ENCODE measurements at places on chromosomes 1 and 21.

- DNase-seq = no peak
Observed at GRCh38 chr1:24421502-24421901, 5.9 kb downstream of the NIPAL3 start.

DNA sequence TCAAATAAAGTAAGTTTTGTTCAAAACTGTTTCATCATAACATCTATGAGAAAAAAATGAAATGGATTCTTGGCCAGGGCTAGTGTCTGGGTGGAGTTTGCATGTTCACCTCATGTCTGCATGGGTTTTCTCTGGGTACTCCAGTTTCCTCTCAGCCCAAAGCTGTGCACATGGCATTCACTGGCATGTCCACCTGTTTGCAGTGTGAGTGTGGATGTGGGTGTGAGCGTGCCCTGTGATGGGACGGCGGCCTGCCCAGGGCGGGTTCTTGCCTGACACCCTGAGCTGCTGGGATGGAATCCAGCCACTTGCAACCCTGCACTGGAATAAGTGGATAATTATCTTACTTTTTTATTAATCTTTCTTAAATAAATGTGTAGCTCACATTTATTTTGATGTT lies 185.5 kb downstream of the RYR2 start:
- DNase-seq = no peak

- no peak for DNase-seq
Observed at GRCh38 chr1:51551081-51551480, 32.0 kb upstream of the EPS15 start.

GRCh38 chr1:182217967-182218366 lies 156.5 kb upstream of the ZNF648 start:
- DNase-seq = no peak

GRCh38 chr1:155008015-155008941 lies 5.7 kb downstream of the ZBTB7B start:
- no peak for DNase-seq

GRCh38 chr1:78043436-78043835 lies 2.3 kb upstream of the GIPC2 start:
- no peak for DNase-seq

DNA sequence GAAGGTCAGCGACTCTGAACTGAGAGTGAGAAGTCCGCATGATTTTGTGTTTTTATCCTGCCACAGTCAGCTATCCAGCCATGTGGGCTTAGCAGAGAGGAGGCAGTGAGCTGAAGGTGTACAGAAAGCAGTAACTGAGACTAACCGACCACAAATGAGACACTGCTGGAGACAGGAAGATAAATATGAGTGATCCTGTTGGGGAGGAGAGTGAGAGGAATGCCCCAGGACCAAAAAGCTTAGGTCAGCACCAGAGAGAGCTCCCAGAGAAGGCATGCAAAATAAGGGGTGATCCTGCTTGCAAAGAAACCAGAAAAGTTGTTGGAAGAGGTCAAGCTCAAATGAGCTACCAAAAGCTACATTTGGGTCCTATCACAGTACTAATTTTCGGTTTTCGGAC lies 63.7 kb downstream of the HLCS start:
- no peak for DNase-seq

DNA sequence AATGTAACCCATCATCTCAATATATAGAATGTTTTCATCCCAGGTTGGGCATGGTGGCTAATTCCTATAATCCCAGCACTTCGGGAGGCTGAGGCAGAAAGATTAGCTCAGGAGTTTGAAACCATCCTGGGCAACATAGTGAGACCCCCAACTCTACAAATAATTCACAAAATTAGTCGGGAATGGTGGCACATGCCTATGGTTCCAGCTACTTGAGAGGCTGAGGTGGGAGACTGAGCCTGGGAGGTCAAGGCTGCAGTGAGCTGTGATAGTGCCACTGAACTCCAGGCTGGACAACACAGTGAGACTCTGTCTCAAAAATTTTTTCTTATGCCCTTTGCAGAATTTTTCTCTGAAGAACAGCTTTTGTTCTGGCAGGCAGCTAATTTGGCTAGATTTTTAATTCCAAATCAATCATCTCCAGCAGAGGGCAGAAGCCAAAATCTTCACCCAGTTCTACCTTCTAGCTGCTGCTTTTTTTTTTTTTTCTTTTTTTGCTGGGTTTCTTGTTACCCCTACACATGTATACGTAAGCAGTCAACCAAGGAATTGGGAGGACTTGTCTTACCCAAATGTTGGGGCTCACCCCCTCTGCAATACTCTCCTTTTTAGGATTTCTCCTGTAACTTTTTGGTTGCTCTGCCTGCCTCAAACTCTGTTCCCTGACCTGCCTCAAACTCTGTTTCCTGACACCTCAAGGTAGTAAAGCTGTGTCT lies 2.7 kb upstream of the RAD54L start:
- no peak for DNase-seq

- DNase-seq = no peak
Observed at GRCh38 chr1:92218559-92218958, 844 bp downstream of the C1orf146 start.

DNA sequence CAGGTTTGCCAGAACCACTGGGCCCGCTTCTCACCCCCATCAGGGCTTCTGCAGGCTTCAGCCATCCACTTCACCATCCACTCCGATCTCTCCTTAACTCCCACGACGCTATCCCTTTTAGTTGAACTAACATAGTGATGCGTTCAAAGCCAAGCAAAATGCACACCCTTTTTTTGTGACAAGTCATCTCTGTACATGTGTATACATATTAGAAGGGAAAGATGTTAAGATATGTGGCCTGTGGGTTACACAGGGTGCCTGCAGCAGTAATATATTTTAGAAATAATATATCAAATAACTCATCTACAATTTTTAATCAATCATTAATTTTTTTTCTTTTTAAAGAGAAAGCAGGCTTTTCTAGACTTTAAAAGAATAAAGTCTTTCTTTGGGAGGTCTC lies 114.6 kb downstream of the NBPF12 start:
- DNase-seq = no peak

GRCh38 chr1:160863774-160864131 lies 1.1 kb upstream of the CD244 start:
- DNase-seq = no peak

DNA sequence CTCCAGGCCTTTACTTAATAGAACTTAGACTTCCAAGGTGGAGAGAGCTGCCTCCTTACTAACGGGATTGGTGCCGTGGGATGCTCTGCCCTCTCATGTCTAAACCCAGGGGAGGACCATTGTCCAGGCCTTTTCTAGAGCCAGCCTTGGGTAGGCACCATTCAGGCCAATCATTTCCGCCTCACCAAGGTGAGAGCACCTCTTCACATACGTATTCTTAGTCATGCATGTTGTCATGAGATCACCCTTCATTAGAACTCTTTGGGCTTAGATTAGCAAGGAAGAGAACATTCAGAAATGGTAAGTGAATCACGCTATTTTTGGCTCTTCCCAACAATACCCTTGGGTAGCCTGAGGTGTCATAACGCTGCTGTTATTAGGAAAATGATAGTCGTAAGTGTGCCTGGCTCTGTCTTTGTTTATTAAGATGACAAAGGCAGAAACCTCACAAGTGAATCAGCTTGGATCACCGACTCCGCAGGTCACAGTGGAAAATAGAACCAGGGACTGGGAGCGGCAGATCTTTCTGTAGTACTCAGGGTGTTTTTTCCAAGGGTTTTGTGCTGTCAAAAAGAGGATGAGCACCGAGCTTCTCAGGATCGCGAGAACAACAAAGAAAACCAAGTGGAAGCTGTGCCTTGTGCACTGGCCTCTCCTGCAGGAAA lies 55.0 kb downstream of the HUNK start:
- DNase-seq = no peak

DNA sequence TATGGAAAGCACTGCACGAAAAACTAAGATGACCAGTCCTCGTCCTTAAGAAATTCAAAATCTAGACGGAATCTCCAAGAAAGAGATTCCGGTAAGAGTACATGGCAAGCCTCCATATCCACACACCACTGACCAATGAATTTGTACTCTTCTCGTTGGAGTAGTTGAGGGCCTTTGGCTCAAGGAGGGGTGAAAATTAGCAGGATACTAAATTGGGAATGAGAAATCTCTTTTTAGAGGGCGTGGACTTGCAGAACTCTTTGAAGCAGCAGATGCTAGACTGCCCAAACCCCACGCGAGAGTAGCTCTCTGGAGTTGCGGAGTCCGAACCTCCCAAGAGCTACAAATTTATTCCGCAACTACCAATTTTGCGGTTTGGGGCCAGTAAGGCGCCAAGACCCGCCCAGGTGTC lies 872 bp upstream of the PPP2R5A start:
- no peak for DNase-seq

GRCh38 chr1:17922833-17923232 lies 167.7 kb downstream of the ACTL8 start:
- no peak for DNase-seq

- DNase-seq = no peak
Observed at GRCh38 chr1:35173909-35174540, 18.9 kb downstream of the SFPQ start.

DNA sequence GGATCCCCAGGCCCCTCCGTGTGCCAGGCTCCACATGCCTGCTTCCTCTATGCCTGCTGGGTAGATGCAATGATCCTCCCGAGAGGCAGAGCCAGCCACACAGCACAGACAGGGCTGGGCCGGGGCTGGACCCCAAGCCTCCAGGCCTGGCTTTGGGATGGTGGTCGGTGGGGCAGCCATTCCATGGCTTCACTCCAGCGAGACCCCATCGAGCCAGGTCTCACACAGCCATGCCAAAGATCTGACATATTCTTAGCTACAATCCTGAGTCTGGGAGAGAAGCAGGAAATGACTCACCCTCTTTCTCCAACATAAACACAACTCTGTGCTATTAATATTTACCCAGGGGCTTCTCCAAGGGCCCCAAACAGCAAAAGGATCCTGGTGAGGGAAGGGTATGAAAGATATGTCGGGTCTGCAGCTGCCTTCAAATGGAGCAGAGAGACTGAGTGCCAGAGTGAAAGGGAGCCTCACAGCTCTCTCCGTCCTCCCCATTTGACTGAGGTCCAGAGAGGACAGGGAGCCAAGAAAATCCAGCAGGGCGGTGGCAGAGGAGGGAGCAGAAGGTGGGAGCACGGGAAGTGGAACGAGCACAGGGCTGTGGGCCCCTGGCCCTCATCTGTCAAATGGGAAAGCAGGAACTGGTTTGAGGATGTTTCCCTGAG lies 639.5 kb downstream of the MATN1 start:
- DNase-seq = no peak

DNA sequence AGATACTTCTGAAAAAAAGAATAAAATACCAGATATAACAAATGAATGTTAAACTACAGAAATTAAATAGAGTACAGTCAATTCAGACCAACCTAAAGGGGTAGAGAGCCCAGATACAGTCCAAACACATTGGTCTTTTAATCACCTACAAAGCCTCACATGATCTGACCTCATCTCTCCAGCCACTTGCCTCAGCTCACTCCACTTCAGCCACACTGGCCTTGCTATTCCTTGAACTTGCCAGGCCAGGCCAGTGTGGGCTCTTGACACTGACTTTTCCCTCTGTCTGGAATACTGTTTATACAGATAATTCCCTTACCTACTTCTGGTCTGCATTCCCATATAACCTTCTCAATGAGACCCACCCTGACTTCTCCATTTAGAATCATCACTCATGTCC lies 17.0 kb upstream of the PPIE start:
- no peak for DNase-seq

DNA sequence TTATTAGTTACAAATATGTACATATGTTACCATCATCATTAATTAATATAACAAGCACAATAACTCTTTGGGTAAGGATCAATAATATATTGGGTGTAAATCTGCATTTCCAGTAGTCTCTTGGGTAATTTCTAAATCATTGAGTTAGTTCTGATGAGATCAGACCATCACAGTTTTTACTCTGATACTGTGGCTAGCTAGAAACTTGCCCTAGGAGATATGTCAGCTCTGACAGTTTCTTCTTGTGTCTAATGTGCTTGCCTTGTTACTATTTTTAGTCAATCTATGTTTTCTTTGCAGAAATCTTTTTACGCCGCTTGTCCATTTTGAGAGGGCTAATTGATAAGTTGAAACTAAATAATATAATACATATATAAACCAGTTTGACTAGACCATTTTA lies 285.6 kb upstream of the ST6GALNAC5 start:
- DNase-seq = no peak

DNA sequence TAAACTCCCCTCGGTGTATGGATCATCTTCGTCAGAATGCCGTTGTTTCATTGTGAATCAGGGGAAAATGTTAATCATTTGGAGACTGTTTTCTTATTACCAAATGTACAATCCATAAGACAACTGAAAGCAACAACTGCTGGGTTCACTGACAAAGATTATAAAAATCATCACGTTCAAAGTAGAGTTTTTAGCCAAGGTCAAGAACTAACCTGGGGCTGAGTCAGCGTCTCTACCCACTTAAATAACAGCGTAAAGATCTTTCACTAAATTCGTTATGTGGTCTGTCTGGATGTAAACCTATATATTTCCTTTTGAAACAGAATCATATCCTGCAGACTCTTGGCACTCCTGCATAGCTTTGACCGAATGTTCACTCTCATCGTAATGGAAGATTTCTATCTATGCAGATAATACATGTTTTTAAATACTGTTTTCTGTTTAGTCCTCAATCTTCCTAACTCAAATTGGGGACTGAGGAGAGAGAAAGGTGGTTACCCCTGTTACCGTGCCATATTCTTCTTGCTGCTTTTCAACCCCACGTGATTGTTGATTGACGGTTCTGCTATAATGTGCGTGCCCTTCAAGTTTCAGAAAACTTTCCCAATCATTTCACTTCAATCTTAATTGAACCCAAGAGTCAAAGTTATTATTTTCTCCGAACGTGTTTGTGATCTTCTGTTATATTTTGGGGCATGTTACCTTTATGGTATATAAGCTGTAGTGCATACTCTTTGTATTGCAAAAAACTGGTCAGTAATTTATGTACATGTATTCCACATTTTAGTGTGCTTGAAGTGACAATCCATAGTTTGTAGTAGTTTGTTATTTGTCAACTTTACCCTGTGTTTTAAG lies 15.6 kb upstream of the NCMAP start:
- DNase-seq = no peak

GRCh38 chr21:41410767-41411448 lies 15.1 kb upstream of the MX1 start:
- no peak for DNase-seq

- DNase-seq = no peak
Observed at GRCh38 chr1:182442333-182442732, 7.6 kb upstream of the RGSL1 start.

DNA sequence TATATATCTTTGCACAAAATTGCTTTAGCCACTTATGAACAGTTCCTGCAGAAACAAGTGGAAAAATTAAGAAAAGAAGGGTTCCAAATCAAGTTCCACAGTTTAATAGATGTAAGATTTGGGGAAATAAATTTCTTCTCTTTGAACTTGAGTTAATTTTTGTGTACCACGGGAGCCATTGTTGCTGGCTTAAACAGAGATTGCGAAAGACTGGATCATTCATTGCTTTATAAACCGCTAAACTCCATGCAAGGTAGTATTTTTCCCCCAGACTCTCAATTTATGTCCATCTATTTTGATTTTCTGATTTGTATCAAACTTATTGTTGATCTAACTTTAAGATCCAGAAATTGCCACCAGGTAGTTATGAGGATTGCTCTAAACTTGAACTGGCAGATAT lies 246.1 kb upstream of the ADGRL4 start:
- DNase-seq = no peak
